SIG-M5 (cell line): ENCODE measurements at places on chromosomes 12 and 14.

DNA sequence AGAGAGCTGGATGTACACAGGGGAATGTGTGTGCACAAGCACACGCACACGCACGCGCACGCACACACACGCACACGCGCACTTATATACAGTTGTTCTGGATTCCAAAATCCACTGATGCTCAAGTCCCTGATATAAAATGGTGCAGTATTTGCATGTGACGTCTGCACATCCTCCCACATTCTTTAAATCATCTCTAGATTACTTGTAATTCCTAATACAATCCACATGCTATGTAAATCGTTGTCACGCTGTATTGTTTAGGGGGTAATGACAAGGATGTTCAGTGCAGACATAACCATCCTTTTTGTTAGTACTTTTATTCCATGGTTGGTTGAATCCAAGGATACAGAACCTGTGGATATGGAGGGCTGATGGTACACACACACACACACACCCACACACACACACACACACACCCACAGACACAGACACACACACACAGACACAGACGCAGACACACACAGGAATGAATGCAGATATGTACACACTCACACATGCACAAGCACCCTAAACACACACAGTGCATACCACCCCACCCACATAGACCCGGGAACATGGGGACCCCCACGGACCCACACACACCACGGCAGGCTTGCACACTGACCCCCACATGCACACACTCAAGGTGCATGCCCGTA lies 188.5 kb upstream of the PRMT8 start:
- DNase-seq = no peak

DNA sequence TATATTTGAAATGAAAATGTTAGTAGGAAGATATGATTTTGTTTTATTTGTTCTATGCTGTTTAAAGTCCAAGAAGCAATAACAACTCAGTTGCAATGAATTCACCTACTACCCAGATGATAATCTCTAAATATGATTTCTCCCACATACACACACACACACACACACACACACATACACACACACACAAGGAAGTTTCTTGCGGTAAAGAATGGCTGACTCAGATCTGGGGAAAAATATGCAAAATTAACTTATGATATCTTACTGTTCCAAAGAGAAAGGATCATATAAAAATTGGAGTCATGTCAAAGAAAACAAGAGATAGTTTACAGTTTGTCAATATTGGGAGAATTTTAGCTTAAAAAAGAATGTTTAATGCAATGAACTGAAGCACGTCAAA lies 456.7 kb downstream of the SLC16A7 start:
- DNase-seq = no peak

- no peak for DNase-seq
Measured at GRCh38 chr12:86194721-86195120, 61.5 kb downstream of the MGAT4C start.

GRCh38 chr14:82776958-82777357 lies 1243.3 kb upstream of the SEL1L start:
- no peak for DNase-seq

- no peak for DNase-seq
Measured at GRCh38 chr12:32477714-32478113, 78.4 kb downstream of the FGD4 start.

DNA sequence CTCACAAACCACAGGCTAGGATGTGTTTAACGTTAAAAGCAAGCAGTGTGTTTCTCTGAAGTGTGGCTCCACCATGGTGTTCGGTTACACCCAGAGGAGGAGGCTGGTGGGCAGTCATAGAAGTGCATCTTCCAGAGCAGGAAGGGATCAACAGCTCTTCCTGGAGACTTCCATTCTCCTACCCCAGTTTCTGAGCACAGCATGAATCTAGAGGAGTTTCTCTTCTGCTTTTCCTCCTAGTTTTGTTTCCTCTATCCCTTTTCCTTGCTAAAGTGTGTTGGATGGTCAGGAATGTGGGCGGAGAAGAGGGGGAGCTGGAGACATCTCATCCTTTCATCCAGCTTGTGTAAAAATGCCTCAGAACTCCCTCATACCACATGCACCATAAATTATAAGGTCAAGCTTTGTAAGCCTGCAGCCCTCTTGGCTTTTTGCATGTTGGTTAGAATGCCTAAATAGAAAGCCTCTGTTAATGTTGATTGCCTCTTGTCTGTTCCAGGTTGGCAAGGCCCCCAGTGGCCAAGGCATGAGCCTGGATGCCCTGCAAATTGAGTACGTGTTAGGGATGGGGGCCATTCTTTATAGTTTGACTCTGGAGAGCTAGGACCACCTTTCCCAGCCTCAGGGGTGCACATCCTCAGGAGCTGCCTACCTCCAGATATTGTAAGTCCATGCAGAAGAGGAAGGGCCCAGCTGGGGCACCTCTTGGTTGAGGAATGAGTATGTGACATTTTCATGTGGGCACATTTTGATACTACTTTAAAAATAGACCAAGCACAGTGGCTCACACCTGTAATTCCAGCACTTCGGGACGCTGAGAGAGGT lies 4.0 kb upstream of the CKAP4 start:
- no peak for DNase-seq

- DNase-seq = no peak
Measured at GRCh38 chr14:53603994-53604393, 352.6 kb downstream of the BMP4 start.

GRCh38 chr14:75578786-75579337 lies 442 bp downstream of the FLVCR2 start:
- DNase-seq = no peak

GRCh38 chr12:123971770-123972456 lies 718 bp downstream of the CCDC92 start:
- DNase-seq = no peak

DNA sequence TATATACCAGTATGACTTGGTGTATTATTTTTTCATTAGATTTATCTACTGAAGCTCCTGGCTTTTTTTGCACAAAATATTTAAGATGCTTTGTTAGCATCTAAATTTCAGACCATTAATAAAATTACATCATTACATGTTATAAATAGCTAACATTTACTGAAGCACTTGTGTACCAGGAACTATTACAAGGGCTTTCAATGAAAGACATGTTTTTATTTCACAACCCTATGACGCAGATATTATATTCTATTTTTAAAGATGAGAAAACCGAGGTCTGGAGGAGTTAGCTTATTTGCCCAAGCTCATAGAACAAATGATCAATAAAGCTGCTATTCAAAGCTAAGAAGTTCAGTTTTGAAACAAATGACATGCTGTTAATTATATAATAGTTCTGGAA lies 420.4 kb upstream of the DCN start:
- no peak for DNase-seq

GRCh38 chr12:10153271-10154144 lies 18.4 kb downstream of the OLR1 start:
- no peak for DNase-seq

DNA sequence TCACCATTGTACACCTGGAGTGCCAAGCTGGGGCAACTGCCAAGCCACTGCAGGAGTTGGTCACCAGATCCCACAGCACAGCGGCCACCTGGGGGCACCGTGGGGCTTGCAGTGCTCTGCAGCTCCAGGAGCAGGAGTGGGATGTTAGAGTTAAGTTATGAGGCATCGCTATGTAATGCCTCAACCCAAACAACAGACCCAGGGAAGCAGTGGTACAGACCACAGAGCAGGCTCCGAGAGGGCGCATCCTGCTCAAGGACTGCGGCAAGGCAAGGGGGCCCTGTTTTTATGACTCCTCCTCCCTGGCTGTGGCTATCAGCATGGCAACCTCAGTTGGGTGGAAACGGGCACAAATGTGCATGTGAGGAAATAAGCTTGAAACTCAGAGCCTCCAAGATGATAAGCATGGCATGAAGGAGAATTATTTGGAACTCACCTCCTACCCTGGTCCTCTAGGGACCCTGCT lies 63.1 kb downstream of the ARL6IP4 start:
- no peak for DNase-seq

DNA sequence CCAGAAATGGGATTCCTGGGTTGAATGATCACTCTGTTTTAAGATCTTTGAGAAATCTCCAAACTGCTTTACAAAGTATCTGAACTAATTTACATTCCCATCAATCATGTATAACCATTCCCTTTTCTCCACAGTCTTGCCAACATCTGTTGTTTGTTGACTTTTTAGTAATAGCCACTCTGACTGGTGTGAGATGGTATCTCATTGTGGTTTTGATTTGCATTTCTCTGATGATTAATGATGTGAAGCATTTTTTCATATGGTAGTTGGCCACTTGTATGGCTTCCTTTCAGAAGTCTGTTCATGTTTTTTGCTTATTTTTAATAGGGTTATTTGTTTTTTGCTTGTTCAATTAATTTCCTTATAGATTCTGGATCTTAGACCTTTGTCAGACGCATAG lies 211.8 kb upstream of the AVPR1A start:
- DNase-seq = no peak

- no peak for DNase-seq
Measured at GRCh38 chr12:107635139-107635538, 50.5 kb upstream of the PWP1 start.

- no peak for DNase-seq
Measured at GRCh38 chr12:121241156-121241970, 31.4 kb downstream of the P2RX4 start.

DNA sequence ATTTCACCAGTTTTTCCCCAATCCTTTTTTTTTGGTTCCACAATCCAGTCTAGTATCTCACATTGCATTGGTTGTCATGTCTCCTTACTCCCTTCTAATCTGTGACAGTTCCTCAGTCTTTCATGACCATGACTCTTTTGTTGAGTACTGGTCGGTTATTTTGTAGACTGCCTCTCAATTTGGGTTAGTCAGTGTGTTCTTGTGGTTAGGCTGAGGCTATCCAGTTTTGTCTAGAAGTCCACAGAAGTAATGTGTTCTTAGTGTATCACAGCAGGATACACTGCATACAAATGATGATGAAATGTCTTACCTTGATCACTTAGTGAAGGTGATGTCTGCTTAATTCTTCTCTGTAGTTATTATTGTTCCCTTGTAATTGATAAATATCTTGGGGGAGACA lies 24.8 kb downstream of the PELI2 start:
- DNase-seq = no peak

DNA sequence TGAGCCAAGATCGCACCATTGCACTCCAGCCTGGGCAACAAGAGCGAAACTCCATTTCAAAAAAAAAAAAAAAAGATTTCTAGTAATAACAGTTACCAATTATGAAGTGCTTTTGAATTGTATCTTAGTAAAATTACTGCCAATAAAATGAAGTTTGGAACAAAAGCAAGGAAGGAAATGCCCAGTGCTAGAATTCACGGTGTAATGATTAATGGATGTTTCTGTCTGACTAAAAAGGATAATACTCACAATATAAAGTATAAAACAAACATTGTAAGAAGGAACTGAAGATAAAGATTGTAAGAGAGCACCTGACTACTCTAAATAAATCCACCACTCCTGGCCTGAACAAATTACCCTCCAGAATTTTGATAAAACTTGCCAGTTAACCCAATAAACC lies 4.0 kb downstream of the TMEM116 start:
- no peak for DNase-seq

DNA sequence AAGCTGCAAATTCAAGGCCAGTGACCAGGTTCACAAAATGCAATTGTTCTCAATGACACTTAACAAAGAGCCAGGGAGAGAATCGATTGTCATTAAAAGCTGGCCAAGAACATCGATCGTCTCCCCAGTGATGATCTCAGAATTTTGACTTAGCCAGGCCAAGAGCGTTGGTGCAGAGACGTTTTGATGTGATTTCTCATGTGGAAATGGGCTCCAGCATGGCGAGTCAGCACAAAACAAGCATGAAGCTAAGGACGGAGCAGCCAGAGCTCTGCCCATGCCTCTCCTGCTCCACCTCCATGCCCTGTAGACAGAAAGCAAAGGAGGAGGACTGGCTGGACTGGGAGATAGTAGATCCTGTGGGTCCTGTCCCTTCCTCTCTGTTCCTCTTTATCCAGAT lies 270.8 kb downstream of the FOXN3 start:
- no peak for DNase-seq

- DNase-seq = no peak
Measured at GRCh38 chr12:78797196-78797931, 67.2 kb upstream of the SYT1 start.

GRCh38 chr12:93054021-93054420 lies 124.9 kb upstream of the EEA1 start:
- no peak for DNase-seq

DNA sequence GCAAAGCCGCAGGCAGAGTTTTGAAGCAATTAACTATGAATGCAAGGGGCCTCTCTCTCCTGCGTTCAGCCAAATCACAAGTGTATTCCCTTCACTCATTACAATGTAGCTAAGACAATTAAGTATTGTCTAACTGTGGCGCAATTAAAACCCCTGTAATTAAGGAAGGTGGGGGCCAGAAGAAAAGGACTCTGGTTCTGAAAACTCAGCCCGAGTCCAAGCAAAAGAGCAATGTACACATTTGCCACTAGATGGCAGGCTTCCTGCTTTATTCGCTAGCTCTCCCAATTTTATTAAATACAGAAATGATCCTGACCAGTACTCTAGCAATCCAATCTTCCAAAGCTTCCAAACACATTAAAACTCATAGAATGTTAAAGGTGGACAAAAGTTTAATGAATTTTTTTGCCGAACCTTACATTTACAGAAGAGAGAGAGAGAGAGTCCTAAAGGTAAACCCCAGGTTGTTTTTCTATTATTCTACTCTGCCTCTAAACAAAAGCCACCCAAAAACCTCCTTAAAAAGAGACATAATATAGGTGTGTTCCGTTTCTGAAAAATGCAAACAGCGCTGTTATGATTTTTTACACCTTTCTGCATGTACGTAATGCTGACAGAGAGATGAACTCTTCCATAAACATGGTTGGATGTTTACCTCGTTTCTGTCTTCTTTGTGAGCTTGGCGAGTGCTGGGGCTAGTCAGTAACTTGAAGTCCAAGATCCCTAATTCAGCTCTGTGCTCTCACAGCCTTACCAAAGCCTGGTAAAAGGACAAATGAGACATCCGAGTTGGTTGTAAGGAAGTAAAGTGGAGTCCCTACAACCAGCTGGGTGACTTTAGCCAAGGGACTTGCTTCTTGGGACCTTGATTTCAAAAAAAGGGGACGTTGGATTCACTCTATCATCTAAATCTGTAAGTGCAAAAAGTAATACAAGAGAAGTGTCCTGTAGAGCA lies 50.9 kb upstream of the VASH1 start:
- DNase-seq = no peak

GRCh38 chr12:63151623-63152320 lies 771 bp upstream of the AVPR1A start:
- no peak for DNase-seq

DNA sequence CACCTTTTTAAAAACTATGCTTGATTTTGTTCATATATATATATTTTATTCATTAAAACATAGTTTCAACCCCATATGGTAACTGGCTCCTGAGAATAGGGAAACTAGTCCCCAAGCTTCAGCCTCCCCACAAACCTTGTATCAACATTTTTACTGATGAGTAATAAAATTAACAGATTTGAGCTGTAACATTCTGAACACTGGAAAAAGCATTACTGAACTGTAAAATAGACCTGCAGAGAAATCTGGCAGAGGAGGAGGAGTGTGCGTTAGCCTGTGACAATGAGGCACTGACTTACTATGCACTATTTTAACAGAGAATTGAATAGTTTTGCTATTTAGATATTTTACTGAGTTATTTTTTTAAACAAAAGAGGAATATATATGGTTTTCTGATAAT lies 43.1 kb downstream of the FRS2 start:
- DNase-seq = no peak

GRCh38 chr14:93717668-93718320 lies 70.5 kb downstream of the PRIMA1 start:
- DNase-seq = no peak
